ENCODE measurements at places on chromosomes 5 and 9. TPM values are rescaled to one million over a fixed set of nuclear protein-coding genes. Genes with fewer than 3 reads are reported as not detected.

DNA sequence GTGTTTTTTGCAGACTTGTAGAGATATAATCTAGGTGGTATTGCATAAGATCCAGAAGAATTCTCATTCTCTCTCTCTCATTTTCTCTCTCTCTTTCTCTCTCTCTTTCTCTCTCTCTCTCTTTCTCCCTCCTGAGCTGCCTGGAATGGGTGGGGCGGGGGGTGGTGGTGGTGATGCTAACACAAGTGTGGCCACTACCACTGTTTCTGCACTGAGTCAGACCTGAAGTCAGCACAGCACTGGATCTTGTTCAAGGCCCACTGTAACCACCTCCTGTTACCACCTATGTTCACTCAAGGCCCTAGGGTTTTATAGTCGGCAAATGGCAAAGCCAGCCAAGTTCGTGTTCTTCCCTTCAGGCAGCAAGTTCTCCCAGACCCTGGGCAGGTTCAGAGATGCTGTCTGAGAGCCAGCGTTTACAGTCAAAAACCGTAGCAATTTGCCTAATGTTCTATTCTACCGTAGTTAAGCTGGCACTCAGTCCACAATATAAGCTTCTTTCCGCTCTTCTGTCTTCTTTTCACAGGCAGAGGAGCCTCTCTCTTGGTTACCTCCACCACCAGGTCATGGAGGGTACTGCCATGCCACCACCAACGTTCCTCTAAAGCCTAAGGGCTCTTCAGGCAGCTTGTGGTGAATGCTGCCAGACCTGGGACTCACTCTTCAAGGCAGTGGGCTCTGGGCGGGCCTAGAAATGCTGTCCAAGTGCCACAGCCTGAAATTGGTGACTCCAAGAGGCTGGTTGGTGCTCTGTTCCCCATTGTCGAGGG is 235.7 kb upstream of the PRR16 start:
- no peak for DNase-seq

- peak; percentile 84 for DNase-seq
Observed at GRCh38 chr9:22008717-22009505, at the start of gene CDKN2B. CDKN2B (minus strand) TSS chr9:22009305; CDS start chr9:22008953, 352 bp downstream.

DNA sequence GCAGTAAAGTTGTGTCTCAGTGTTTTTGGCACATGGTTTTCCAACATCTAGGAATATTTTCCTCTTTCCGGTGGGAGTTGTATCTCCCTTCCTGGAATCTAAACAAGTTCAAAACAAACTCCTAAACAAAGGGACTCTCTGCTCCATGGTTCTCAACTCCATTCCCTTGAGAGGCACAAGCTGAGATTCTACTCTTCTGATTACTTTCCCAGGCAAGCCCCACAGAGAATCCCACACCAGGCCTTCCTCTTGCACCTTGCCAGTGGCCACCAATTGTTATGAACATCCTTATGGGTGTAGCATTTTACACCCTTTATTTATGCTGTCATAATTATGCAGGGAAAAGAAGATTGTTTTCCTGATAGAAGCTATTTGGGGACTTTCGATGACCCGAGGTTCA is 25.8 kb upstream of the SH3TC2 start:
- DNase-seq: no peak

GRCh38 chr5:135153661-135154060 is 119.6 kb upstream of the PITX1 start:
- DNase-seq: no peak

DNA sequence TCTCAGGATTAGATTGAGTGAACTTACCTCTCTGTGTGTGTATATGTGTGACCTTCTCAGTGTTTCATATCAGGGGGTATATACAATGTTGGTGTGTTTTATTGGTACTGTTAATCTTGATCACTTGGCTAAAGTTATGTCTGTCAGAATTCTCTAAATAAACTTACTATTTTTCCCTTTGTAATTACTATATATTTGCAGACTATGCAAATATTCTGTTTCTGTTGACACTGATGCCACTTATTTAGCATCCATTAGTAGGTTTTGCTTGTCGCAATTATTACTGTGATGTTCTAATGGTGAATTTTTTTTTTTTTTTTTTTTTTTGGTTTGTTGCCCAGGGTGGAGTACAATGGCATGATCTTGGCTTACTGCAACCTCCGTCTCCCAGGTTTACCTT is 42.9 kb upstream of the NR5A1 start:
- DNase-seq: no peak

GRCh38 chr5:133820507-133820906 is 147.9 kb downstream of the C5orf15 start:
- DNase-seq: no peak

DNA sequence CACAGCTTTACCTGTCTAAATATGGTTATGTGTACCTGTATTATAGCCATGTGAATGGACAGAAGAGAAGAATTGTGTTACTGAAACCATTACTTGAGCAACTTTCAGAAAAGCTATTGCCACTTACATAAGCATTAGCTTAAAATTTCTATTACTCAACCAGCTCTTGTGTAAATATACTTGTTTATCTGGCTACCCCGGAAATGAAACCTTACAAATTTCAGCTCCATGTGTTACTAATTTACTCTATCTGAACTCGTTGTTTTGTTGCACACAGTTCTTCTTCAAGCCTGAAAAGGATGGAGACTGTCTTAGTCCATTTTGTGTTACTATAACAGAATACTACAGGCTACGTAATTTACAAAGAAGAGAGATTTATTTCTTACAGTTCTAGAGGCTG is 22.5 kb upstream of the ADAMTSL1 start:
- no peak for DNase-seq

Gene ZNF883
- total RNA-seq: 0.22 TPM

Gene G3BP1
- 237 TPM for total RNA-seq

Gene FNIP1
- 14.0 TPM for total RNA-seq

Gene CD72
- total RNA-seq: 9.8 TPM
